Forelimb muscle (tissue), 1 donor: ENCODE measurements at places on chromosomes 6 and 20. TPM values are rescaled to one million over a fixed set of nuclear protein-coding genes. Genes with fewer than 3 reads are reported as not detected.

GSTA3 gene
- not detected for polyA plus RNA-seq

OR2H2 gene
- polyA plus RNA-seq: 0.15 TPM

STX16 gene
- polyA plus RNA-seq: 67.1 TPM

SLC16A10 gene
- 4.4 TPM for polyA plus RNA-seq

KCNG1 gene
- polyA plus RNA-seq: 0.32 TPM

IL20RA gene
- polyA plus RNA-seq: 30.6 TPM

RIMS4 gene
- 7.6 TPM for polyA plus RNA-seq

C6orf58 gene
- 0.77 TPM for polyA plus RNA-seq

LTA gene
- polyA plus RNA-seq: 0.18 TPM

TFAP2A gene
- polyA plus RNA-seq: 0.43 TPM

PHACTR1 gene
- polyA plus RNA-seq: 7.0 TPM

MCCD1 gene
- polyA plus RNA-seq: not detected

SYNDIG1 gene
- 4.9 TPM for polyA plus RNA-seq

MLN gene
- not detected for polyA plus RNA-seq

TBXT gene
- not detected for polyA plus RNA-seq

CST5 gene
- polyA plus RNA-seq: not detected

LY6G5C gene
- 2.7 TPM for polyA plus RNA-seq

FAM184A gene
- 13.0 TPM for polyA plus RNA-seq
